ENCODE measurements at places on chromosomes 6 and 20.

- no peak for DNase-seq
These were observed 51.5 kb downstream of the SLC23A2 start for GRCh38 chr20:4949833-4950178.

GRCh38 chr6:99016355-99016754 lies 68.6 kb upstream of the FBXL4 start:
- no peak for DNase-seq

DNA sequence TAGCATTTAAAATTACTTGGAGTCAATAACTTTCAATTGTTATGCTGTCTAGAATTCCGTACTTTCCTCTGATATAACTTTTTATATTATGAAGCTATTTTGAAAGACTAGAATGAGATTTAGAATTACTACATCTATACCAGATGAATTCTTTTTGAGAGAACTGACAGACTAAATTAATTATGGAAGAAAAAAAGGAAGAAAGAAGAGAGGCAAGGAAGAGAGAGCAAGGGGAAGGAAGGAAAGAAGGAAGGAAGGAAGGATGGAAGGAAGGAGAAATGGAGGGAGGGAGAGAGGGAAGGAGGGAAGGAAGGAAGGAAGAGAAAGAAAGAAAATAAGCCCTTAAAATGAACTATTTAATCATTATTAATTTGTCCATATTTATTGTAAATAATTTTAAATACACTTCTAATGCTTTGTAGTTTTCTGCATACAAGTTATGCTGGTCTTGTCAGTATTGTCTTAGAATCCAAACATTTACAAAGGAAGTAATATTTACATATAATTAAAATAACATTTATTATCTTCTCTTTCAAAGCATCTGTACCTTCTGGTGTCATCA lies 280.4 kb upstream of the HSF2 start:
- no peak for DNase-seq

DNA sequence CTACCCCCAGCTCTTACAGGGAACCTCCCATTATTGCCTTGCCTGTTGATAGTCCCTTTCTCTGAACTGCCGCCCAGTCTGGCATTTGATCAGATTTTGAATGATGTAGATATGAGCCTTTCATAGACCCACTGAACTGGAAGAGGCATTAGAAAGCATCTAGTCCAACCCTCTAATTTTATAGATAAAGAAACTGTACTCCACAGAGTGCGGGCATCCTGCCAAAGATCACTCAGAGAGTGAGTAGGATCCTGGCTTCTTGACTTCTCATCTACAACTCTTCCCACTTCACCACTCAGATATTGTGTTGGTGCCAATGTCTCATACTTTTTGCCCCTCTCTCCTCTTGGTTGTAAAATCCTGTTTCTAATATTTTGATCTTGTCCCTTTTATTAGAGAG lies 179.2 kb upstream of the BMP2 start:
- no peak for DNase-seq

DNA sequence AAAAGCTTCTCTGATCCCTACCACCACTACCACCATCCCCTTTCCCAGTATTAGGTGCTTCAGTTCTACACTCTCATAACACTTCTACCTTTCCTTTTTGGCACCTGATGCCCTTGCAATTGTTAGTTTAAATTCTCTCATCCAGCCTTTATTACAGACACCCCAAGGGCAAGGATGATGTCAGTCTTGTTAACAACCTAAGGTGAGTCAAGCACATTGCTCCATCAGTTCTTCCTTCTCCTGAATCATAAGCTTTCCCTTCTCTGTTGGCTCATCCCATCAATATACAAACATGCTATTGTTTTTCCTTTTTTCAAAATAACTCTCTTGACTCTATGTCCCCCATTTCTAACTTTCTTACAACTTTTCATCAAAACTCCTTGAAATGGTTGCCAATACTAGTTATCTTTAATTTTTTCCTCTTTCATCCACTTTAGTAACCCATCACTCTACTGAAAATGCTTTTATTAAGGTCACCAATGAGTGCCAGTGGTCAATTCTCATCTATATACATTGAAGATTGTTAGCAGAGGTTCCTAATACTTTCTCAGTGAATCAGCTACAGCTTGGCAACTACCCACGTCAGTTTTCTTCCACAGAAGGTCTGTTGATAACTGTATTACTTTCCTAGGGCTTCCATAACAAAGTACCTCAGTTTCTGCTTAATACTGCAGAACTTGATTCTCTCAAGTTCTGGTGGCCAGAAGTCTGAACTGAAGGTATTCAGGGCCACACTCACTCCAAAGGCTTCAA lies 97.1 kb upstream of the FLRT3 start:
- DNase-seq: no peak

DNA sequence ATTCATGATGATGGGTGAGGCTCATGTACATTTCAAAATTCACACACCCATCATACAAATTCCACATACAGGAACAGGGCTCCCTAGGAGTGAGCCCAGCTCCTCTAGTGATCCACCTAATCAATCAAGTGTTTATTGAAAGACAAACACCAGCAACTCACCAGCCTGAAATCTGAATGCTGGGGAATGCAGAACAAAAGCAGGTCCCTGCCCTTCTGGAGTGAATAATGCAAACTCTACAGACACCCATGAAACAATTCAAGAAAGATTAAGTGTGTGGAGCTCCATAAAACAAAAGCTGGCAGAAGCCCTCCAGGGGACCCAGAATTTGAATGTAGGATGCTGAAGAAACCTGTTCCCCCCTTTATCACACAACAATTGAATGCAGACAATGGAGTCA lies 396.7 kb upstream of the JARID2 start:
- no peak for DNase-seq

DNA sequence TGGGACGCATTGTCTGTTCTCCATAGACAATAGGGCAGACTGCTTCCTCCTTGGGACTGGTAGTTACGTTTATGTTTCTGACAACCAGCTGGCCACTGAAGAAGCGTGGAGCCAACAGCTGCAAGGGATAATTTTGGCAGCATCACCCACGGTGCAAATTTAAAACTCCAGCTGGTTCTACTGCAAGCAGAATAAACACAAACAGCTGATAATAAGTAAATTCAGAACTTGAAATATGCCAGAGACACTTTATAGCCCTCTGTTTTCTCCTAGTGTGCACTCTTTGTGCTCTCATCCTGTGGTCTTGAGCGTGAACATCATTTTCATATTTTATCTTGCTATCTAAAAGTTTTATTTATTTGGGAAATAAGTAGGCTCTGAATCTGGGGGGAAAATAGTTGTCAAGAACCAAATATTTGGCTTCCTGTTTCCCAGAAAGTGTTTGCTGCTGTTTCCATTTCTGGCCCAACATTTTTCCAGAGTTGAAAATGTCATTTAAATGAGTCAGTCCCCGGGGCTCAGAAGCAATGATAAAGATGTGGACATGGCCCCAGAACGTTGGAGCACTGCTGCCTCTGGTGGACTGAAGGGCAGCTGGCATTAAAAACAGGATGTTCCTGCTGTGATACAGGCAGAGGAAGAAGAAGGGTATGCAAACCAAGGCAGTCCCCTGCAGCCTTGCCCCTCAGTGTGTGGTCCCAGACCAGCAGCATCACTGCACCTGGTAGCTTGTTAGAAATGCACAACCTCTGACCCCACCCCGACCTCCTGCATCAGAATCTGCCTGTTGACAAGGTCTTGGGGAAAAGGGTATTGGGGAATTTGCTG lies 12.5 kb upstream of the THBD start:
- DNase-seq: no peak

GRCh38 chr6:2477666-2478065 lies 232.3 kb upstream of the GMDS start:
- DNase-seq: no peak

- no peak for DNase-seq
These were observed 53.5 kb downstream of the RALGAPA2 start for GRCh38 chr20:20658871-20659431.

DNA sequence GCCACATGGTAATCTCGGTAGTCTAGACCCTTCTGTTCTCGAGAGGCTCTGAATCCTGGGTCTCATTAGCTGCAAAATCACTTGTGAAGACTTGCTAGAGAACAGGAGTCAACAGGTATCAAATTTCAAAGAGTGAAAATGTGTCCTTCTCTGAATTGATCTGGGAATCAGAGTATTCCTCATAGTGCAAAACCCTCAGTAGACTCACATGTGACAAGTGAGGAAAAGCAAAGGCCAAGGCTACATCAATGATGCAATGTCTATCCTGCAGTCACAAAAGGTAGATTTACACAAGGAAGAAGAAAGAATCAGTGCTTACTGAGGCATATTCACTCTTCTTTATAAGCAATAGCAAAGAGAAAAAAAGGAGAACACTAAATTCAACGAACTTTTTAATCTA lies 1220.0 kb upstream of the GJE1 start:
- no peak for DNase-seq

- no peak for DNase-seq
These were observed 16.2 kb downstream of the GABRR2 start for GRCh38 chr6:89298680-89299465.

DNA sequence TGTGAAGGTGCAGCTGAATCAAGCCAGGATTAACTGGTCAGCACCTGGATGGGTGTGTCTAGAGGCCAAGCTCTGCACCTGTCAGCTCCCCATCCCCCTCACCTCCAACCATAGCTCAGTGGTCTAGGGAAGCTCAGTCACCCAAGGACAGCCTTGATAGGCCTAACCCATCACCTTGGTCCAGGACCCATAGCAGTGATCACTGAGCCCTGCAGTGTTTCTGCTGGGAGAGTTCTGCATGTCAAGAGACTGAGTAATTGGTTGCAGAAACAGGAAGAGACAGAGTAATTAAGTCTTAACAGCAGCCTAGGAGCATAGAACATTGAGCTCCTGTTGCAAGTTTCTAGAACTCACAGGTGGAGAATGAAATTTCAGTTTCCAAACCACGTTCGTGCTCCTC lies 18.7 kb upstream of the RALGAPB start:
- no peak for DNase-seq

DNA sequence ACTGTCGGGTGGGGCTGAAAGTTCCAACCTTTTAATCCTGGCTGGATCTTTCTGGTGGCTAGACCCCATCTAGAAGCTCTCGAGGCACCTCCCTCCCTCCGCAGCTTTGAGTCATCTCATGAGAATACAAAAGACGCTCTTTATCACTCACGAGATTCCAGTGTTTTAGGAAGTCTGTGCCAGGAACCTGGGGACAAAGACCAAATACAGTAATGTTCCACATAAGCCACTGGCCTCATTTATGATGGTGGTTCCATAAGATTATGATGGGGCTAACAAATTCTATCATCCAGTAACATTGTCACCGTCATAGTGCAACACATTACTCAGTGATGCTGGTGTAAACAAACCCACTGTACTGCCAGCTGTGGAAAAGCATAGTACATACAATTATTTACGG lies 48.7 kb downstream of the NCOA7 start:
- DNase-seq: no peak

Measured in activated gamma-delta T cell treated with anti-CD3 and anti-CD28 coated beads, Interleukin-2, amount 50 U/mL, for 16 hours (primary cell).